ENCODE measurements at places on chromosomes 12 and 14. TPM values are rescaled to one million over a fixed set of nuclear protein-coding genes. Genes with fewer than 3 reads are reported as not detected.

The HOXC12 gene
- 0.45 TPM for total RNA-seq

The PRKD1 gene
- total RNA-seq, result 27.9 TPM

The GLT1D1 gene
- total RNA-seq, result 1.4 TPM

The PLCZ1 gene
- 0.66 TPM for total RNA-seq

The SLCO1C1 gene
- 4.3 TPM for total RNA-seq

DNA sequence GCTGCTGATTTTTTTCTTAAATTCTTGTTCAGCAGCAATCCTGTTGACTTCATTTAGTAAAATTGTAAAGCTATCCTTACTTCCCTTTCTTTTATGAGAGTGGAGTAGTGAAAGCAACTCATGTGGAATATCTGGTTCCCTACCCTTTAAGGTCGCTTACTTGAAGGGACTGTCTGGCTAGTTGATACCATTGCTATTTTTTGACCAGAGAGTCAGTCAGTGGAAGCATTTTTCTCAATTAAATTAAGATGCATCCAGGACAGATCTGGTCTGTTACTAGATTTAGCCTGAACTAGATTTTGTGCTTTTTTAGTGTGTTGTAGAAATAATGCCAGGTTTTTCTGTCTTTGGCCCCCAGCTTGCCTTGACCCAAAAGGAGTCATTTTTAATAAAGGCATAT is 18.0 kb downstream of the TTC8 start:
- no peak overlapping the region for H3K27ac ChIP-seq
- H3K4me3 ChIP-seq, result no peak overlapping the region
- no peaks in the 10 kb centered on the region for H3K4me1 ChIP-seq
- DNase-seq, result no peak
- H3K36me3 ChIP-seq, result no peaks in the 10 kb centered on the region
- H3K27me3 ChIP-seq, result no peaks in the 10 kb centered on the region

DNA sequence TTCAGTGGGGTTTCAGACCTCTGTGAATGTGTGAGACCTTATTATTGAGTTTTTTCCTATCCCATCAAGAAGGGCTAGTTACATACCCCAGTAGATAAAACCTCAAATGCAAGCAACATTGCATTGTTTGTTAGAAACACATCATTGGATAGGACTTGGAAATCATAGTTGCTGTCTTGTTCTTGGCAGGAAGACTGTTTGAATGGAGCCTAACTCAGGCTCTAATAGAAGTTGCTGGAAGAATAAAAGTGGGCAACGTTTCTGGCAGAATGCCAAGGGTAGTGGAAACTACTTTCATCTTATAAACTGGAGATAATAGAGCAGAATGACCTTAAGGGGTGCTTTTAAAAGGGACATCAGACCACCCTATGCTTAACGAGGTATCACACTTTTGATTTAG is 9.9 kb upstream of the PTHLH start:
- no peak overlapping the region for H3K4me3 ChIP-seq
- H3K27ac ChIP-seq, result no peak overlapping the region
- no peaks in the 10 kb centered on the region for H3K27me3 ChIP-seq
- H3K4me1 ChIP-seq, result no peaks in the 10 kb centered on the region
- DNase-seq, result no peak

DNA sequence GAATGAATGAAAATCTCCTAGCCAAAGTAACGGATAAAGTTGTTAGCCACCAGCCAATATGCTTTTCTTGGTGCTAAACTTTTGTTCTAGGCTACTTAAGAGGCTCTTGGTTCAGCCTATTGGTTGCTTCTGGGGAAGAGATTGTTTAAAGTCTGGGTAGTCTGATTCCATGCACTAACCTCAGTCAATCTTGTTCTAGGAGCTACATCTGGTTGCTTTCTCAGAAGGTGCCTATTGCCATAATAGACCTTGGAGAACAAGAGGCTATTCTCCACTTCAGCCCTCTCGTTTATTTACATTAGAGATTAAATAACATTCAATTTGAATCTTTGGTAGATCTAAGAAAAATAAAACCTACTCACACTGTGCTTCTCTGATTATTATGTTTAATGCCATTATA is 40.8 kb upstream of the OTOGL start:
- H3K4me3 ChIP-seq, result no peak overlapping the region
- no peaks in the 10 kb centered on the region for H3K27me3 ChIP-seq
- no peak for DNase-seq
- no peak overlapping the region for H3K27ac ChIP-seq

DNA sequence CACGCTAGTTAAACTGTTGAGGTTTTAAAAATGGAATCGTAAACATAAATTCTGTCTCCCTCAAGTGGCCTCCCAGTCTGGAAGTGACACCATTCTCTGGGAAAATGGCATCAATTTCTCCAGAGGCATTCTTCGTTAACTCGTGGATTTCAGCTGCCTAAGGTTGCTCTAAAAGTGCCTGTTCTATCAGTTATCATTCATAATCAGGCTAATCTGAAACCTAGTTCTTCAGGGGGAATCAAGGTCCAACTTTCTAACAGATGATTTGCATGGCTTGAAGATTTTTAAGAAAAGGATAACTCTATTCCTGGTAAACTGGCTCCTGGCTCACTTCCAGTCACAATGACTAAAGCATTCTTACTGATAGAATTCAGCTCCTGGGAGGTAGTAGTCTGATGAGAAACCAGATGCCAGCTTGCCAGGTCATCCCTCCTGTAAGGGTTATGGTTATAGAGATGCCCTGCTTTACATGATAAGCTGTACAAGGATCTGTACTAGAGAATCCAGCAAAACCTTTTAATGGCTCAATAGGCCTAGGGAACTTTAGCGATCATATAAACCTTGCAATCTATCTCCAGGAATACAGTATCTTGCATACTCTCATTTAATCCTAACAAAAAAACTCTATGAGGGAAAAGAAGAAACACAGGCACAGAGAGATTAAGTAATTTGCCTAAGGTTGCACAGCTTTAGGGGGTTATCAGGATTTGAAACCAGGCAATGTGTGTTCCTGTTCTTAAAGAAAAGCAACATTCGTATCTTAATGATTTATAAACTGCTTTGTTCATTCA is 1.5 kb downstream of the L3HYPDH start:
- DNase-seq, result peak; percentile 54
- H3K27ac ChIP-seq, result peak overlapping the region; percentile 61
- H3K4me1 ChIP-seq, result no peaks in the 10 kb centered on the region
- H3K4me3 ChIP-seq, result peak overlapping the region; percentile 16
- H3K36me3 ChIP-seq, result no peaks in the 10 kb centered on the region

- H3K4me1 ChIP-seq, result no peaks in the 10 kb centered on the region
- no peak for DNase-seq
- no peaks in the 10 kb centered on the region for H3K36me3 ChIP-seq
These were observed 49.9 kb downstream of the ZNF641 start for GRCh38 chr12:48300774-48301173.

- no peak for DNase-seq
- H3K4me1 ChIP-seq, result no peaks in the 10 kb centered on the region
- H3K4me3 ChIP-seq, result no peak overlapping the region
- H3K27ac ChIP-seq, result no peak overlapping the region
- H3K27me3 ChIP-seq, result no peaks in the 10 kb centered on the region
- H3K36me3 ChIP-seq, result no peaks in the 10 kb centered on the region
These were observed 5.8 kb upstream of the CCDC63 start for GRCh38 chr12:110841007-110841406.

DNA sequence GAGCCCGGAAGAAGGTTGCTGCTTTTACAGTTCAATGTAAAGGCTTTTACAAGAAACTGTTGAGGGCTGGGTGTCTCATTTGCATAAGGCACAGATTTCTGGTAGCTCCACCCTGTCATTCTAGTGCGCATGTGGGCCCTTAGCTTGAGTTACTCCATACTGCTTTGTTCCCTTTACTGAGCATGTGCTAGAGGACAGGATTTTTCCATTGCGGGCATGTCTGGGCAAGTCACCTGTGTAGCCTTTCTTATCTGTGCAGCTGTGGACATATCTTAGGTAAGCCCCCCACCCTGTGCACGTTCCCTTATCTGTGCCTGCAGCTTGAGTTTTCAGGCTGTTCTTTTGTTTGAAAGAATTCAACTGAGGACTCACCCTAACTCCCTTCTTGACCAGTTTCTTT is 56.2 kb upstream of the ARHGAP5 start:
- H3K4me3 ChIP-seq, result no peak overlapping the region
- no peaks in the 10 kb centered on the region for H3K27me3 ChIP-seq
- H3K27ac ChIP-seq, result no peak overlapping the region
- no peaks in the 10 kb centered on the region for H3K36me3 ChIP-seq

DNA sequence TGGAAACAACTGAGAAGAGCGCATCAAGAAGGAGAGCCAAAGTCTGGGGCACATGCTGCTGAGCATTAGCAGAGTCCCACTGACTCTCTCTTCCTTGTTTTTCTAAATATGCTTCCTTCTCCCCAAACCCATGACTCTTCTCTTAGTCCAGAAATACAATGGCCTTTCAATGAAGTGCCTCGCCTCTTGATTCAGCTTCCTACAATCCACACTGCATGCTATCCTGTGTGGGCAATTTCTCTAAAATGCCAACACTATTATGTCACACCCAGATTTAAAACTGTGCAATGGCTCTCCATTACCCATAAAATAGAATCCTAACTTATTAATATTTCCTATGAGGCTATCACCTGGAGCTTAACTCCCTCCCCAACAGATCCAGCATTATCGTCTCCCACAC is 198.6 kb downstream of the RPAP3 start:
- H3K27ac ChIP-seq, result no peak overlapping the region
- H3K36me3 ChIP-seq, result no peaks in the 10 kb centered on the region
- H3K4me3 ChIP-seq, result no peak overlapping the region
- H3K4me1 ChIP-seq, result peaks cover 2% of the 10 kb centered on the region

DNA sequence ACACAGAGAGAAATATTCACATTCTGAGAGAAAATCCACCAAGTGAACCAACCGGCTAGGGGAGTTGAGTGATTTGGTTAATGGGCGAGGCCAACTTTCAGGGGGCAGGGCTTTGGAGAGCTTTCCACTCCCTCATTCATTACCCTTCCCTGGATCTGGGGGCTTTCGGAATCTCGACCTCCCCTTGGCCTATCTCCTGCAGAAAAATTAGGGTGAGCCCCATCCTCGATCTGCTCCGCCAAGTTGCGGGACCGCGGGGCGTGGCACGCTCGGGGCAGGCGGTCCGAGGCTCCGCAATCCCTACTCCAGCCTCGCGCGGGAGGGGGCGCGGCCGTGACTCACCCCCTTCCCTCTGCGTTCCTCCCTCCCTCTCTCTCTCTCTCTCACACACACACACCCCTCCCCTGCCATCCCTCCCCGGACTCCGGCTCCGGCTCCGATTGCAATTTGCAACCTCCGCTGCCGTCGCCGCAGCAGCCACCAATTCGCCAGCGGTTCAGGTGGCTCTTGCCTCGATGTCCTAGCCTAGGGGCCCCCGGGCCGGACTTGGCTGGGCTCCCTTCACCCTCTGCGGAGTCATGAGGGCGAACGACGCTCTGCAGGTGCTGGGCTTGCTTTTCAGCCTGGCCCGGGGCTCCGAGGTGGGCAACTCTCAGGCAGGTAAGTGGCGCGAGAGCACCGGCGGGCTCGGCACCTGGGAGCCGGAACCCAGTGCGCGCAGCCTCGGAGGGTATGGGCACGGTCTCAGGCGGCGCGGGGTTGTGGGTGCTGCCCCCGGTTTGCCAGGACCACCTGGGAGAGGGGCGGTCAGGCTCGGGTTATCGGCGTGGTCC is at the start of gene ERBB3:
ERBB3 (plus strand) TSS at position 443 of the 833 bp plus-strand sequence; CDS start at position 579, 136 bp downstream.
- H3K27me3 ChIP-seq, result no peaks in the 10 kb centered on the region
- no peaks in the 10 kb centered on the region for H3K36me3 ChIP-seq
- H3K4me3 ChIP-seq, result peak within 1 kb of the TSS; percentile 39
- peak; percentile 94 for DNase-seq
- H3K4me1 ChIP-seq, result no peaks in the 10 kb centered on the region
- peak within 1 kb of the TSS; percentile 15 for H3K27ac ChIP-seq

DNA sequence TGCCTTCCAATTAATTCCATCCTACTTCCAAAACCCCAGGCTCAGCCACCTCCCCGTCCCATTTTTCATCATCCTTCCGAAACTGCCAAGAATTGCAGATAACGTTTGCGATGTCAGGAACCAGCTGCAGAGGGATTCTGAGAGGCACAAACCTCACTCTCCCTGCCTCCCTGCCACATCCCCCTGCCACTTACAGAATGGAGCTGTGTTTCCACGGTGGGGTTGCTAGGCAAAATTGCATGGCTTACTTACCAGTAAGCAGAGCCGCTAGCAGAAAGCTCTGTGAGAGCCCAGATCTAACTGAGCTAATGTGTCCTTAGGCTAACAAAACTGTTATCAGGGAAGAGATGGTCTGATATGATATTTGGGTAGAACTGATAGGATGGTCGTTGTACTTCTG is 127.4 kb downstream of the KCNK10 start:
- DNase-seq, result no peak
- no peaks in the 10 kb centered on the region for H3K36me3 ChIP-seq
- H3K27ac ChIP-seq, result no peak overlapping the region
- H3K4me3 ChIP-seq, result no peak overlapping the region
